ENCODE measurements at places on chromosomes 2 and 18.

DNA sequence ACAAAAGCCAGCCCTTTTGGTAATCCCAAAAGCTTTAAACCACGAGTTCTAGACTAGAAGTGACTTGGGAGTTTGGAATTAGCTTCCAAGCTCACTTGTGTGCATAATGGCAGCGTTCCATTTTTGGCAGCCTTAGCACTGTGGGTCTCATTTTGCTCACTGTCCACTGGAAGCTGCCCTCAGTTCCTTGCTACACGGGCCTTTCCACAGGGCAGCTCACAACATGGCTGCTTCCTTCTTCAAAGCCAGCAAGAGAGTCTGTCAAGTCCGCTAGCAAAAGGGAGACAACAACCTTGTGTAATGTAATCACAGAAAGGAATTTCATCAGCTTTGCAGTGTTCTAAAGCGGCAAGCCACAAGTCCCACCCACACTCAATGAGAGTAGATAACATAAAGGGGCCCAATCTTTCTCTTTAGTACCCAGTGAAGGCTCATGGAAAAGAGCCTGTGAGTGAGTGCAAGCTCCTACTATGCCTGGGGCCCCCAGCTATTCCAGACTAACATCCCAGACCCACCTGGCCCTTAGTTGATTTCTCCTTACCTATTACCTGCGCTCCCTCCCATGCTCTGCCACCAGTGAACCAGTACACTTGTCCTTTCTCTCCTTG lies 239.7 kb upstream of the FBXO11 start:
- no peak for DNase-seq

DNA sequence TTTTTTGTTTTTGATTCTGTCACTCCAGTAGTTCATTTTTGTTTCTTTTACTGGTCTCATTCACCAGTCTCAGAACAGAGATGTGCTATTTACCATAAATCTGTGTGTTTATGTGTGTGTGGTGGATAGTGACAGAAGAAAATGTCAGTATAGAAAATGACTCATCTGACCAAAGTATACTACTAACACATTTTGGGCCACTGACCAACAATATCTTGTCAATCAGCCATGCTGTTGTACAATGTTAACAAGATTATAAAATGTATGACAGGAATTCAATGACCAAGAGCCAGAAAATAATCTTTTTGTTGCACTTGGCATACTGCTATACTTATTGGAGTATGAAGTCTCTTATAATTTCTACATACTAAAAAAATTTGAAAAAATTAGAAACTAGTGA lies 1081.4 kb upstream of the NRXN1 start:
- DNase-seq = no peak

GRCh38 chr2:215602997-215603396 lies 167.1 kb upstream of the FN1 start:
- DNase-seq = no peak

DNA sequence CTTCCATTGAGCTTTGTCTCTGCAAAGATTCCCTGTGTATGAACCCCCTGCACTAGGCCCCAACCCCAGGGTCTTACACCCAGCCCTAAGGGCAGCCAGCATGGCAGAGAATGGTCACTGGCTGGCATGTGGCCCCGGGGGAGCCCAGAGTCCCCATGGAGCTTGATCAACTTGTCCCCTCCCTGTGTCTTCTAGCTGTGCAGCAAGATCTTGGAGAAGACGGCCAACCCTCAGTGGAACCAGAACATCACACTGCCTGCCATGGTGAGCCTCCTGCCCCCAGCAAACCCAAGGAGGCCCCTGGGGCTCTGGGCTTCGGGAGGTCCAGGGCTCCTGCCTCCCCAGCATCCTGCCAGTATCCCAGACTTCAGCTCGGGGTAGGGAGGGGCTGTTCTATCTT lies 81.5 kb downstream of the DYSF start:
- DNase-seq = no peak

DNA sequence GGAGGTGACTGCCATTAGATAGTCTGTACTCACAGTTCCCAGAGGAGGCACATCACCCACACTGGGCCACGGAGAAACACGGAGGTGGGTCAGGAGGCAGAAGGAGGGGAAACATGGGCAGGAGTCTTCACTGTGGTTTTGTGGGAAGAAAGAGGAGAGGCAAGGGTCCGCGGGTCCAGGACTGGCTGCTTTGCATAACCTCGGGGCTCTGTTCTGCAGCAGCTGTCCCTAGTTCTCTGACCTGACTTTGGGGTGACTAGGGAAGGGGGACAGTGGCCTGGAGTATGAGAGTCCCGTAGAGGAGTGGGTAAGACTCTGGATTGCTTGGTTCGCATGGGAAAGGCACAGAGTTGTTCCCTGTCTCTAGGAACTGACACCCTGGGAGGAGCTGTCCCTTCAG lies 238.3 kb upstream of the RAB6C start:
- DNase-seq = no peak

DNA sequence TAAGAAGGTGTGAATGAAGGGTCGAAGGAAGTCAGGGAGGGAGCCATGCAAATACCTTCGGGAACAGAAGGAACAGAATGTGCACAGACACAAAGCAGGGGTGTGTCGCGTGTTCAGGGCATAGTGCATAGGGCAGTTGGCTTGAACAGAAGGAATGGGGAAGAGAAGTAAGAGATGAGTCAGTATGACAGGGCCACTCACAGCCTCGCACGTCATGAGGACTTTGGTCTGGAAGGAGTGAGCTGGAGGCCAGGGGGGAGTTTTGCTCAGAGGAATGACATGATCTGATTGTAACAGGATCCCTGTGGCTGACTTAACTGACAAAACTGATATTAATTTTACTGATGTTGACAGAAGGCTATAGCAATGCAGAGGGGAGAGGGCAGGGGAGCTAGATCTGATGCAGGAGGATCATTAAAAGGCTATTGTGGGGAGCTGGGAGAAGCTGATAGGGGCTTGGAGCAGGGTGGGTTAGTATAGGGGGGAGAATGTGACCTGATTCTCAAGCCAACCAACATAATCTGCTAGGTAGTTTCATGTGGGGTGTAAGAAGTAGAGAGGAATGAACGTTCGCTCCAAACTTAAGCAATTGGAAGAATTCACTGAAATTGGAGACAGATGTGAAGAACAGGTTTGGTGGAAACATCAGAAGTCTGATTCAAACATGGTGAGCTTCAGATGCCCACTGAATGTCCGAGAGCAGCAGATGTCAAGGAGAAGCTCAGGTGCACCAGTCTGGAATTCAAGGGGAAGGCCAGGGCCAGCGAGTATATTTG lies 60.4 kb upstream of the COPS8 start:
- DNase-seq = no peak

DNA sequence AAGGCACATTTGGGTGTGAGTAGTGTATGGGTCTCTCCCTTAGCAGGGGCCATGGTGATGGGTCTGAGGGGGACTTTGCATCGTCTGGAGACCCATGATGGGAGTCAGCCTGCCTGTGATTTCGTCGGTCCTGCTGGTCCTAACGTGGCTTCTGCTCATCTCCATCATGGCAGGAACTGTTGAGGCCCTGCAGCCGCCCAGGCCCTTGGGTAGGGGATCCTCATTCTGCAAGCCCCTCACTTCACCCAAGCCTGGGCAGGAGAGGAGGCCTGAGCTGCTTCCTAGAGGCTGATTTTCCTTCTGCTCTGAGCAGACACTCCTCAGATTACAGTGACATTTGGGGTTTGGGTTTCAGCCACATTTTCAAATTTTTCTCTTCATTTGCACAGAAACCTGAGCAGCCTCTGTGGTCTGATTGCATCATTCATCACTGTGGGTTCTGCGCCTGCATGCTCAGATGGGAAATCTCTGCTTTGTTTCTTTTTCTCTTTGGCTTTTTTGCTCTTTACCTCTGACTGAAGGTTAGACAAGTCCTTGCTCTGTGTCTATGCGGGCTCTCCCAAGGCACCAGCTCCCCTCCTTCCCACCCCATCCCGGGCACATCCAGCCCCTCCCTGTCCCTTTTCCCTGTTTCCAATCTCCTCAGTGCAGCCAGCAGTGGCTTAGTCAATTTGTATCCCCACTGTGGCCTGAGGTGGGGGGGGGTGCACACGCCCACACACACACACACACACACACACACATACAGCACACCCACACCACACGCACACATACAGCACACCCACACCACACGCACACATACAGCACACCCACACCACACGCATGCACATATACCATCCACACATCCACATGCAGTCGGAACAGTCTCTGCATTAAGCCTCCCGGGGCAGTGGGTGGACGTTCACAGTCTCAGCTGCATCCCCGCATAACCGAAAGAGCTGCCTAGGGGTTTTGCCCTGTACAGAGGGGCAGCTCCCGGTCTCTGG lies 305.4 kb upstream of the HS6ST1 start:
- no peak for DNase-seq

GRCh38 chr2:119059287-119059686 lies 99.3 kb downstream of the C1QL2 start:
- DNase-seq = no peak

- DNase-seq = no peak
These were observed 551.7 kb downstream of the SLC4A3 start for GRCh38 chr2:220178991-220179695.

GRCh38 chr18:58337686-58338085 lies 291.2 kb downstream of the ALPK2 start:
- DNase-seq = no peak

DNA sequence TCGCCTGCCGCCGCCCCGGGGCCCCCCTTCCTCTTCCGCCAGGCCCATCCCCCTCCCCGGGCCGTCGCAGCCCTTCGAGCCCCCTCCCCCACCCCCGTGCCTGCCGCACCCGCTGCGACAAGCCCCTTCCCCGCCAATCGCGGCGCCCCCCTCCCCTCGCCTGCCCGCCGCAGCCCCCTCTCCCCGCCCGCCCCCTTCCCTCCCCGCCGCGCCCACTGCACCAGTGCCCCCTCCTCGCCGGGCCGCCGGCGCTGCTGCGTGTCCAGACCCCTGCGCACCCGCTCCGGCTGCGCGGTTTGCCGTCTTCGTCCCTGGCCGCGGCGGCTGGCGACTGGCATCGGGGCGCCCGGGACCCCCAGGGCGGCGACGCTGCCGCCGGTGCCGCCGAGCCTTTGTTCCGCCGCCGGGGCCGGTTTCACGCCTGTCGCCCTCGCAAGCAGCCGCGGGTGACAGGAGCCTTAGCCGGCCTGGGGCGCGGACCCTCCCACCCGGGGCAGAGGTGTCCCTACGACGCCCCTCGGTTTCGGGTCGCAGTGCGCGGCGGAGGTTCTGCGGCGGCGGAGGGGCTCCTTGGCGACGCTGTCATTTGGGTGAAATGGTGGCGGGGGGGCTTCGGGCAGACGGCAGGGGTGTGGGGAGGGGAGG lies 18.1 kb downstream of the GPC1 start:
- no peak for DNase-seq

DNA sequence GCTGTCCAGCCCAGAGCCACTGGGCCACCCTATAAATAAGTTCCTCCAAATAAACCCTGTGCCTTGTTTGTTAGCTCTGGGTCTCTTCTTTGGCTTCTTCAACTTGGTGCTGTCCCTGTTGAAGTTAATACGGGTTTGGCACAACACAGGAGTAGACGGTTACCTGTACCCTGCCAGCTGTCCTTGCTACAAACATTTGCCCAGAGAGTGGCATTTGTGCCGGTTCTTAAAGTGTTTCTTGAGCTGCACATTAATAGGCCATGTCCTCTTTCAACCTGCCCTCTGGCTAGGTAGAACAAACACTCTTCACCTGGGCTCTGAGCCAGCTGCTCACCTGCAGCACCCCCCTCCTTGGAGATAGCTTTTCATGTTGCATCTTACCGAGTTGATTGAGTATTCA lies 139.2 kb downstream of the NEDD4L start:
- peak; percentile 94 for DNase-seq

- DNase-seq = no peak
These were observed 38.5 kb downstream of the TSHZ1 start for GRCh38 chr18:75249175-75249518.

DNA sequence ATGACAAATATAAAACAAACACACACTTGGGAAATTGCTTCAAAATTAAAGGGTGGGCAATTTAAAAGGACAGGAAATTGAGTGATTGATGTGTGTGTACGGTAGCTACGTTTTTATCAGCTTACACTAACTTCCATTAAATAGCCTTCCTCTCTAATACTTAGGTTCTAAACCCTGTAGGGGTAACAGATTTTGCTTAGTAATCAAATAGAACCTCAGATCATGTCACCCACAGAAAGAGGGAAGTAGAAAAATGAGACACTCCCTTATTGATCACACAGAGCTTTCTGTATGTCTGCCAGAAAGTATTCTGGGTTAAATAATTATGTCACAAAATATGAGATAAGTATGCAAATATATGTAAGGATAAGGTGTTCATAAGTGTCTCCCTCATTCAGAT lies 93.3 kb downstream of the ICA1L start:
- DNase-seq = no peak

Data from NCI-H510A (cell line).